ENCODE measurements at places on chromosomes 16 and 17. TPM values are rescaled to one million over a fixed set of nuclear protein-coding genes. Genes with fewer than 3 reads are reported as not detected.

Gene DNAAF8
- polyA plus RNA-seq = 0.43 TPM

Gene PABPN1L
- polyA plus RNA-seq = not detected

Gene TBC1D26
- polyA plus RNA-seq = 0.05 TPM

Gene RNF157
- 25.2 TPM for polyA plus RNA-seq

Gene EPN3
- 6.9 TPM for polyA plus RNA-seq

Gene TBCD
- polyA plus RNA-seq = 145 TPM

Gene SDR42E2
- polyA plus RNA-seq = not detected

Gene AGRP
- 0.09 TPM for polyA plus RNA-seq
